NCI-H187 treated with DMSO at 0.1 percent for 48 hours (cell line): ENCODE measurements at places on chromosomes 7 and 10.
A peak's percentile ranks its signal among the peaks of the same experiment; 100 is the strongest.

DNA sequence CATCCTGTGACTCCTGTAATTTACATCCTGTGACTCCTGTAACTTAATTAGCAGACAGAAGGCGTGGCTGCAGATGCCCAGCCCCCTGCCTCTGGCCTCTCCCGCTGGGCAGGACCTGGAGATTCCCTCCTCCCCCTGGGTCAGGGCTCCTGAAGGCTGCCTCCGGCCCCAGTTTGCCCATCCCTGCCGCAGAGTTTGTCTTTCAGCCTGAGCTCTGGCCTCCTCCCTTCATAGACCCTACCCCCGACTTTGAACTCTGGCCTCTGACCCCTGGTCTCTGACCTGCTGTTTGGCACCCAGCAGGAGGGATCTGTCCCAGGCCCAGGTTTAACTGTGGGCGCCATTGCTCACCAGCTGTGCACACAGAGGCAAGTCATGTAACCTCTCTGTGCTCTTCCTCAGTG, 45.6 kb downstream of the ELFN1 start:
- DNase-seq, result no peak

DNA sequence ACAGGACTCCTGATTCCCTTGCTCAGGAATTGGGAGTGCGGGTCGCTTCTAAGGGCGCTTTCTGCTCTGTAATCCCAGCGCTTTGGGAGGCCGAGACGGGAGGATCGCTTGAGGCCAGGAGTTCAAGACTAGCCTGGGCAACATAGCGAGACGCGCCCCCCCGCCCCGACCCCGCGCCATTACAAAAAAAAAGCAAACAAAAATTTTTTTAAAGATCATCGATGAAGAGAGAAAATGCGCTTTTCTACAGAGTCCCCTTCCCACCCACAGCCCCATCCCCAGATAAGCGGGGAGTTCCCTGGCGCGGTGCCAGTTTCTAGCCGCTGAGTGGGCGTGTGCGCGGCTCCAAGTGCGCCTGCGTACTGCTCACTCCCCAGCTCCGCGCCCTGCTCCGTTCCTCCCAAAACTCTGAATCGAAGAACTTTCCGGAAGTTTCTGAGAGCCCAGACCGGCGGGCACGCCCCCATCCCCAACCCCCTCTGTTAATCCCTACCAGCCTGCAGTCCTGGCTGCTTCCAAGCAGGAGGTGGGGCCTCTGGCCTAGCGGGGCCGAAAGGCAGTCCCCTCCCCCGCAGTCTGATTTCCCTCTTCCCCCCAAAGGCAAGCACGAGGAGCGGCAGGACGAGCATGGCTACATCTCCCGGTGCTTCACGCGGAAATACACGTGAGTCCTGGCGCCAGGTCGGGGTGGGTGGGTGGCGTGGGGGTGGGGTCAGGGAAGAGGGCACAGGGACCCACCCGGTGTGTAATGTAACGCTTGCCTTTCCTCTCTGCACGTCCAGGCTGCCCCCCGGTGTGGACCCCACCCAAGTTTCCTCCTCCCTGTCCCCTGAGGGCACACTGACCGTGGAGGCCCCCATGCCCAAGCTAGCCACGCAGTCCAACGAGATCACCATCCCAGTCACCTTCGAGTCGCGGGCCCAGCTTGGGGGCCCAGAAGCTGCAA, 1.0 kb downstream of the HSPB1 start:
- DNase-seq, result no peak

GRCh38 chr10:3265088-3265487, 92.5 kb upstream of the PITRM1 start:
- DNase-seq, result no peak

GRCh38 chr10:132637477-132638129, 100.0 kb downstream of the INPP5A start:
- no peak for DNase-seq

DNA sequence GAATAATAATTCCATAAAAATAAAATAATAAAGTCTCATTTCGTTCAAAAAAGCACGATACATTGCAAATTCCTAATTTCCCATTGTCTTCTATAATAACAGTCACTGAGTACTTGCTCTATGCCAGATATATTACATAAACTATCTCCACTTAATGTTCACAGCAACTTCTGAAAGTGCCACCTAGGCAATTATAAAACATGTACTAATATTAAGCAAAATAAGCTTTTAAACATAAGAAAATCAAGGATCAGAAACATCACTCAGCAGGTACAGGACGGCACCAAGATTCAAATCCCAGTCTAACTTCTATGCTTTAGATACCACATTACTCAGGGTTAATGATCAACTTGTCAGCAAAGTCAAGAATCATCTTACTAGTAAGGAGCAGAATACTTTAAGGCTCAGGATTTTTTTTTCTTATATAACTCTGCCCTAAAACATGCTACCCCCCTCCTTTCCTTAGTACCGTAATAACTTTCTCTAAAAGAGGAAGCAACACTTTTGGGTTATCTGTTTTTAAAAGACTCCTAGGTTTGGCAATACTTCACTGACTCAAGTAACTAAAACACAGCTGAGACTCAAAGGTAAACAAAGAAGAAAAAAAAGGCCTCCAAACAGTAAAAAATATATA, 51.3 kb downstream of the USP6NL start:
- DNase-seq, result no peak

DNA sequence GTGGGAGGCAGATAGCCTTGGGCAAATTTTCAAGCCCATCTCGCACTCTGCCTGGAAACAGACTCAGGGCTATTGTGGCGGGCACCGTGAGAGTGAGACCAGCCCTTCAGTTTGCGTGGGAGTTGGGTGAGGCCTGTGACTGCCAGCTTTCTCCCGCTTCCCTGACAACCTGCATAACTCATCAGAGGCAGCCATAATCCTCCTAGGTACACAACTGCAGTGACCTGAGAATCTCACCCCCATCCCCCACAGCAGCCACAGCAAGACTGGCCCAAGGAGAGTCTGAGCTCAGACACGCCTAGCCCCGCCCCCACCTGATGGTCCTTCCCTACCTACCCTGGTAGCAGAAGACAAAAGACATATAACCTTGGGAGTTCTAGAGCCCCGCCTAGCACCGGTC, 275.4 kb downstream of the GRID1 start:
- no peak for DNase-seq

GRCh38 chr10:119278126-119278709, 70.8 kb downstream of the GRK5 start:
- DNase-seq, result no peak

GRCh38 chr7:45447296-45447695, 126.9 kb upstream of the ADCY1 start:
- DNase-seq, result no peak

DNA sequence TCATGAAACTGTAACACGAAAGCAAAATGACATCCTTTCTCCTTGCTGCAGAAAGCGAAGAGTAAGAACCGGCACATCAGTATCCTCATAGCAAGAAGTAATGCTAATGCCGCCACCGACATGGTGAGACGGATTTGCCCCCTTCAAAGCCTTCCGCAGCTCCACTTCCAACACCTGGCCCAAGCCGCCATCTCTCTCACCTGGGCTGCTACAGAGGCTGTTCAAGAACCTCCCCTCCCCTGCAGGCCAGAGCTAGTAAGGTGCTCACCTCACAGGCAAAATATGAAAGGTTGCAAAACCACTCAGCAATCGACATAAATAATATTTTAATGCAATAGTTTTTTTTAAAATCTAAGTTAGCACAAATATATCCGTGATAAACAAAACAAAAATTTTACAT, 123.9 kb upstream of the FRMD4A start:
- no peak for DNase-seq

DNA sequence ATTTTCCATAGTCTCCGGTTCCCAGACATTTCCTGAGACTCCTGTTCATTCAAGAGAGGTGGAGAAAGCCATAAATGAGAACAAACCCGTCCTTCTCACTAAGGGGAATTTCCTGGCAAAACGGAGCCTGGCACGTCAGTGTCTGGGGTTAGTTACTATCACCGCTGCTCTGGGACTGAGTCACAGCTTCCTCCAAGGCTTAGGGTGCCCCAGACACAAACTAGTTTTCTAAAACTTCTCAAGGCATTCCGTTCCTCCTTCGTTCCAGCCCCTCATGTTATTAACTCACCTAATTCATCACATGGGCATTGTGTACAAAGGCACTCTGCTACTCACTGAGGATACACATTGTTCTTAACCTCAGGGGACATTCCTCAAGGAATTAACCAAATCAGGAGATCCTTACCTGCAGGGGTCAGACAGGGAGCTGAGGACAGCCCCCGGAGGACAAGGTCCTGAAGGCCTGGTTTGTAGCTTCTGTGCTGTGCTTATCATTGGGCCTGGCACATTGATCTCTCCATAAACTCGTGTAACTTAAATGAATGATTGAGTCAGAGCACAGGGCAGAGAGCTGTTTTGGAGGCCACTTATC, 103.0 kb upstream of the KLF6 start:
- no peak for DNase-seq

- DNase-seq, result peak; percentile 75
Measured at GRCh38 chr7:70614237-70615045, 517.5 kb upstream of the GALNT17 start.

GRCh38 chr10:29646960-29647461, 12.2 kb upstream of the SVIL start:
- DNase-seq, result no peak

- DNase-seq, result no peak
Measured at GRCh38 chr7:19561121-19561805, 147.6 kb downstream of the POLR1F start.

- DNase-seq, result no peak
Measured at GRCh38 chr7:129559564-129559963, 52.0 kb upstream of the NRF1 start.

- no peak for DNase-seq
Measured at GRCh38 chr10:119222537-119222936, 15.2 kb downstream of the GRK5 start.

- no peak for DNase-seq
Measured at GRCh38 chr10:11019724-11020547, 2.3 kb downstream of the CELF2 start.

DNA sequence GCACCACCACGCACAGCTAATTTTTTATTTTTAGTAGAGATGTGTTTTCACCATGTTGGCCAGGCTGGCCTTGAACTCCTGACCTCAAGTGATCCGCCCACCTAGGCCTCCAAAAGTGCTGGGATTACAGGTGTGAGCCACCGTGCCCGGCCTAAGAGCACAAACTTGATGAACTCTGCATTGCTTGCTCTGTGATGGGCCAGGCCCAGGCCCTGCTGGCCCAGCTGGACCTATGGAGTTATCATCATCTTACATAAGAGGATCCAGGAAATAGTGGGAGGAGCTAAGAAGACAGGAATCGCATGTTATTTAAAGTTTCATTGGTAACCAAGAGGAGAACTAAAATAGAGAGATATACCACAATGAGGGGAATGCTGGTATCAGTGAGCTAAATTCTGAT, 86.9 kb downstream of the DAGLB start:
- no peak for DNase-seq

- DNase-seq, result no peak
Measured at GRCh38 chr10:126902157-126902556, 3.1 kb upstream of the DOCK1 start.

DNA sequence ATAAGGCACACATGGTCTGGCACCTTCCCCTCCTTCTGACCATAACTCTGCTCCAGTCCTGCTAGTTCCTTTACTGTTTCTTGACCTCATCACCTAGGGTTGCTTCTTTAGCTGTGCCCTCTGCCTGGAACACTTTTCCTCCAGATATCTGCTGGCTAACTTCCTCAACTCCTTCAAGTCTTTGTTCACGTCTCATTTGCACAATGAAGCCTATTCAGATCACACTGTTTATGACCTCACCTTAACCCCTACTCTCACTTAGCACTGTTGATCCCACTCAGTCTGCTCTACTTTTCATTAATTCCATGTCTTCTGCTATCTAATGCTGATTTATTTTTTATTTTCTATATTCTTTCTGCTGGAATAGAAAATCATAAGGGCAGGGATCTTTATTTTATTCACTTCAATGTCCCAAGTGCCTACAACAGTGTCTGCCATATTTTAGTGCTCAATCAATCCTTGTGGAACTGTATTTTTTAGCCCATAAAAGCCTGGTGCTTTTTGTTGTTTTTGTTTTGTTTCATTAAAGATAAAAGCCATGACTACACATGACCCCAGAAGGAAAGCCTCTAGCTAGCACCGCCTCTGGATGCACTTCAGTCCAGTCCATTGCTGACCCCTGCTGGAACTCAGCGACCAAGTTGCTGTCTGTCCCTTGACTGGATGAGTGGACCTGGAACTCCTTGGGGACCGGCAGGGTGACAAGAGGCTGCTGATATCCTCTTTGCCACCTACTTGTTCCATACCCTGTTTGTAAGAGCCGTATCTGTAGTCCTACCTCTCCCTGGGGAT, 12.3 kb downstream of the KLF14 start:
- peak; percentile 22 for DNase-seq

GRCh38 chr7:68994841-68995240, 603.4 kb upstream of the AUTS2 start:
- no peak for DNase-seq
